Right cardiac atrium (tissue), 5 donors: ENCODE measurements at places on chromosomes 16 and 17. TPM values are rescaled to one million over a fixed set of nuclear protein-coding genes. Genes with fewer than 3 reads are reported as not detected.
A peak's percentile ranks its signal among the peaks of the same experiment; 100 is the strongest.

Gene ZBTB4
- 86.2 TPM for total RNA-seq

DNA sequence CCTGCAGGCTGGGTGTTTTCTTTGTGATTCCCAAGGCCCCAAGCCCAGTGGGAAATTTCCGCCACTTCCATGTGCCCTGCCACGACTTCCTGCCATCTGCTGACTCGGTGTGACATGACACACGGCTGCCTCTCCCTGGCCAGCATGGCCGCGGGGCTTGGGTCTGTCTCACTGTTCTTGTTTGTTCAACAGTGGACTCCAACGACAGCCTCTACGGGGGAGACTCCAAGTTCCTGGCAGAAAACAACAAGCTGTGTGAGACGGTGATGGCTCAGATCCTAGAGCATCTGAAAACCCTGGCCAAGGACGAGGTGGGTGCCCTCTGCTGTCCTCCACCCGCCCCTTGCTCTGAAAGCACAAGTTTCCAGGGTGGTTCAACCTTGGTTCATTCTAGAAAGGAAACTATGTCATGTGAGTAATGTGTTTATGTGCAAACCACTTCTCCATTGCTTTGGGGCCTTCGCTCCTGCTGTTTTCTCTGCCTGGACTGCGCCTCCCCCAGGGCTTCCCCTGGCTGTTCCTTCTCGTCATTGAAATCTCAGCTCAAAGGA lies 26.8 kb downstream of the KNOP1 start:
- no peak for DNase-seq

Gene IGFALS
- not detected for total RNA-seq

DNA sequence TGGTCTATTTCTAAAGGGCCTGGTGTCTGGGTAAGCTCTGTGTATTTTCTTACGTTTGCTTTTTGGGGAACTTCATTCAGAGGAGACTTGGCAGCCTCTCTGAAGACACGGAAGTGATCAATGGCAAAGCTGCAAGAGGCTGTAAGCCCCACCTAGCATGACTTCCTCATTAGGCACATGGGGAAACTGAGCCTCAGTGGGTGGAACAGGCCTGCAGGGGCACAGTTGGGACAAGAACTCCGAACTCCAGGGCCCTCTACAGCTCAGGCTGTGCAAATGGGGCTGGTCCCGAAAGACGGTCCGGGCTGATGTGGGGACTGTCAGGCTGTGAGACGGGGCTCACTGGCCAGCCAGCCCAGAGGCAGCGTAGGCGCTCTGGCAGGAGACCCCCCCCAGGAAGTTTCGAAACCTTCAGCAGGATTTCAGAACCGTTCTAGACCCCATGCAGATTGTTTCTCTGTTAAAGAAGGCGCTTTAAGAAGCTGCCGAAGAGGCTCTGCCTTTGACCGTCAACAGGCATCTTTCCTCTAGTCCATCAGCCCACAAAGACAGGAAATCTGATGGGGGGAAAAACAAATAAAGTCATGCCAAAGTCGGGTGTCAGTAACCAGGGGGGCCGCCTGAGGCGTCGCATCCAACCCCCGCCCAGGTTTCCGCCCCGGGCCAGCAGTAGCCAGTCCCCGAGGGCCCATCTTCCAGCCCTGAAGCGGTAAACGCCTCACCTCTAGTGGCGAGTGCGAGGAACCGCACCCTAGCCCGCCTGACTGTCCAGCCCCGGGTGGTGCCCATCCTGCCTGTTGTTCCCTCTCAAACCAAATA lies 79.8 kb upstream of the TBC1D3K start:
- peak; percentile 52 for DNase-seq

DNA sequence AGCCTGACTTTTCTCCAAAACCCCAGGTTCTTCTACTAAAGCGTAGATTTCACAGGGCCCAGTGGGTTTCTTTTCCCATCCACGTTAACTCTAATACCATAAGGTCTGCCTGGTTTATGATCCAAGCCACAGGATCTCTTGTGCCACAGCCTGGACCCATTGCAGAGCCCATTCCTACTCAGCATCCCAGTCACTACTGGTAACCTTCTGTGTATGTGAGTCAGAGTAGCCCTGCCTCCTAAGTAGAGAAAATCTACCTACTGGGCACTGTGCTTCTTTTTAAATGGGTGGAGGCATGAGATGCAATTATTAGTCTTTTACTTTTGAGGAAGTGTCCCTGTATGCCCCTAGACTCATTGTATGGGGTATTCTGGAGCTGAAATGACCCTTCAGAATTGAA lies 13.5 kb downstream of the CCL11 start:
- DNase-seq: no peak

GRCh38 chr16:2971985-2972784 lies 3.0 kb downstream of the PAQR4 start:
- DNase-seq: peak; percentile 48

GRCh38 chr17:82978765-82979349 lies 100.6 kb upstream of the METRNL start:
- DNase-seq: no peak

DNA sequence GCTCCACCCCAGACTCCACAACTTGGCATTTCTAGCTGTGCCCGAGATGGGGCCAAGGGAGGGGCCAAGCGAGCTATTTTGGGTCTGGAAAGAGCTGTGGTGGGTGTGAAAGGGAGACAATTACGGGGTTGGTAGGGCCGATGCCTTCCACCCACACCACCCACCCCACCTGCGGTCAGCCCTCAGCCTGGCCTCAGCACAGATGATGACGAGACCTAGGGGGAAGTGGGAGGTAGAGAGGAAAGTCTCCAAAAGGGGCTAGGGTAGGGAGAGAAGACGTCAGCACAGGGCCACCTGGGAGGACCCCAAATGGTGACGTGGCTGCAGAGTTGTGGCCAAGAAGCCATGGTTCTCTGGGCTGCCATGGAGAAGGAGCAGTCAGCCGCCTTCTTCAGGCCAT lies 83.1 kb downstream of the SDK2 start:
- DNase-seq: no peak

DNA sequence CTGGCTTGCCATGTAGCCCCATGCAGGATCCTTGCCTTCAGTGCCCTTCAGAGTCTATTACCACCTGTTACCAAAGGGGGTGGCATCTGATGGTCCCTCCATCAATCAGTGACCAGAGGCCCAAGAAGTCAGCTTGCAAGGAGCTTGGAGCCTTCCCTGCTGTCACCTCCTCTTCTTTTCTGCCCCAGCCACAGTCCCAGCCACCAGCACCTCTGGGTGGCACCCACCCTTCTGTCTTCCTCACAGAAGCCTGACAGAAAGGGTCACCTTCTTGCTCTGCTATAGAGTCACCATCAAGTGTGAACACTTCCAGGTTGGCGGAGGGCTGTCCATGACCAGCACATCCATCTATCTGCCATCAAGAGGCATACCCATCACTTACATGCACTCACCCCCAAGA lies 203.2 kb downstream of the SALL1 start:
- DNase-seq: no peak

Gene ARL2BP
- 48.1 TPM for total RNA-seq

DNA sequence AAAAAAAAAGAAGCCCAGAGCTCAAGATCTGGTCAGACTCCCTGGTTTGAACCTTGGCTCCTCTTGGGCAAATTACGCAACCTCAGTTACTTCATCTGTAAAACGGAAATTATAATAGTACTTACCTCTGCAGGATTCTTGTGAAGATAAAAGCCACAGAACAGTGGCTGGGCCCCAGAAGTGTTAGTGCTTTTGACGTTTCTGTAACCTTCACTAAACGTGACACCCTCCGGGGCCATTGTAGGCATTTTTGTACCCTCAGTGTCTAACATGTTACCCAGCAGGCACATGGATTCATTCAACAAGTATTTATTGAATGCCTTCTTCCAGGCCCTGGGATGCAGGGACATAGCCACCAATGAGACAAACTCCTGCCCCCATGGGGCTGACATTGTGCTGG lies 58.0 kb downstream of the PITPNC1 start:
- no peak for DNase-seq

GRCh38 chr16:22684574-22685458 lies 129.1 kb upstream of the HS3ST2 start:
- DNase-seq: no peak

DNA sequence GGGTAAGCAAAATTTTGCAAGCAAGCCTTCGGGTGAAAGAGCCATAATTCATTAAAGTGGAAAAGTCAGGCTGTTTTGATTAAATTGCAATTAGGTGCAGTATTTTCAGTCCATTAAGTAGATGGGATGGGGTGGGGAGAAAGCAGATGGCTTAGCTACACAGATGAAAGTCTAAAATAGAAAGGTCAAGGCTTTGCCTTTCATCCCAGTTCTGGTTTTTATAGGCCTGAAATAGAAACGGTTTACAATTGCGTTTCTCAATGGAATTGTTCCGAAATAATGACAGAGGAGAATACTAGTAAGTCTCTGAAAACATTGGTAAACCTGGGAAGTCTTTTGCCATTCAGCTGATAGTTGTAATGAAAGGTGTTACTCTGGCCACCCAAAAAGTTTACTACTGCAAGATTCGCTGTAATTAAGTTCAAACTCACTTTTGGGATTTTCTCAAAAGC lies 1.5 kb downstream of the PPM1E start:
- DNase-seq: no peak

Gene ATP6V0A1
- total RNA-seq: 45.2 TPM

DNA sequence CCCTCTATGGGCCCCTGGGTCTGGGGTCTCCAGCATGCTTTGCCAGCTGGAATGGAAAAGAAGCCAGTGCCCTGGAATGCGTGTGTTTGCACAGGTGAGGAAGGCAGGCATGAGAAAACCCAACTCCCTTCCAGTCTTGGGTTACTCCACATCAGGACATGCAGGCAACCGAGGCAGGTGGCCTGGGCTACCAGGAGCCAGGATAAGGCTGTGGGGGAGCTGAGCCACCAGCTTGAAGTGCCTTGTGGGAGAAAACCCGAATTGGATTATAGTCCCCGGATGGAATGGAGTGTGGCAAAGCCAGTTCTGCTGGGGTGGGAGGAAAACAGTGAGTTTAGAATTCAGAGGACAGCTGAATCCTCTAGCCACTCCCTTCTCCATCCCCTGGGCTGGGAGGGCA lies 7.2 kb downstream of the SRCIN1 start:
- no peak for DNase-seq

DNA sequence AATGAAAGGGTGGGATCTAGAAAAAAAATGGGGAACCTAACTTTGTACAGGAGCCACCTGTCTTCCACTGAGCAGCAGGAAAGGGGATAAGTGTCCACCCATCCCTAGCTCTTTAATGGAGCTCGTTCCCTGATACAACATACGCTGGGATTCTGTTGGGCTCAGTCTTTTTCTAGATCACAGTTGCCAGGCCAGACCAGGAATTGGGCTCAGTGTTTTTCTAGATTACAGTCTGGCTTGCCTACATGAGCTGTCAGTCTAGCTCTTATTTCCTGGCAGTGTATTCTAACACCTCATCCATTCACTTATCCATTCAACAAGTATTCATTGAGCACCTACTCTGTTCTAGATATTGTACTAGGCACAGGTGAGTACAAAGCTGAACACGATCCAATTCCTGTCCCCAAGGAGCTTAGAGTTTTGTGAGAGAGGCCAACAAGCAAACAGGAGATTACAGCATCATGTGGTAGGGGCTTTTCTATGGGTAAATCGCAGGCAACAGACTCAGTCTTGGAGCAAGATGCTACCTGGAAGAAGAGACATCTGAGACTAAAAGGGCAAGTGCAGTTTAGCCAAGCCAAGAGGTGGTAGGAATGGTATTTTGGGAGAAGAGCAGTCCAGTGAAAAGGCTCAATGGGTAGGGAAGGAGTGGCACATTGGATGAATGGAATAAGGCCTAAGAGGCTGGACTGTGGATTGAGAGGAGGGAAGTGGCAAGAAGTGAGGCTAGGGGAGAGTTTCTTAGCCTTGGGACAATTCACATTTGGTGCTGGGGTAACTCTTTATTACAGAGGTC lies 138.0 kb upstream of the HS3ST2 start:
- no peak for DNase-seq

Gene ANKRD13B
- 6.7 TPM for total RNA-seq

DNA sequence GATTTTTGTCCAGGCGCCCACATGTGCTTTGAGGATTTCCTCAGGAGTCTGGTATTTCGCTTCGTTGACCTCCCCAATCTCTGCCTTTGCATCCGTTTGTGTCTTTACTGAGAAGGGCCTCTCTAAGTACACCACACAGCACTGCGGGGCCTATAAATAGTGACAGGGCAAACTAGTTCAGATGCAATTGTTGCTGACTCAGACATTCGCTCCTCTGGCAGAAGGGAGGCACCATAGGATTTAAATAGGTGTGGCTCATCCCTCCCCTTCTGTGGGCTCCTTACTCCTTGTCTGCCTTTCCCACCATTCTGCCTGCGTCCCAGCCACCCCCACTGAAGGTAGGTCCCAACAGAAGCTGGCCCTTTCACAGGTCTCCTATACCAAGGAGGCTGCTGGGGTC lies 192.3 kb downstream of the SHISA9 start:
- no peak for DNase-seq

Gene MYH2
- not detected for total RNA-seq
